ENCODE measurements at places on chromosomes 7 and 10.

GRCh38 chr7:98283887-98284222, 2.4 kb downstream of the BRI3 start:
- no peak for DNase-seq

DNA sequence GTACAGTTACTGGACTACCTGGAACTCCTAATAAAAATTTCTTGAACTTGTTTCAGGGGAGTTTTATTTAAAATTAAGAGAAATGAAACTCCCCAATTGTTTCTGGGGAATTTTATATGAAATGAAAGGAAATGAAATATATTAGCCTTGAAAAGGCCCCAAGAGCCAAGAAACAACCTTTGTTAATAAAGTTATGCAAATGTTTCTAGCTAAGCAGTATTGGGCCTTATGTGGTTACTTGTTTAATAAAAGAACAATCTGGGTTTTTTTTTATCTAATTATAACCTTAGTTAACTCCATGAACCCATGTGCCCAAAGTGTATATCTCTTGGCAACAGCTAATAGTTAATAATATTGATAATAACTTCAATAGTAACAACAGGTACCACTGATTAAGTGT, 222.8 kb downstream of the EXOC4 start:
- no peak for DNase-seq

DNA sequence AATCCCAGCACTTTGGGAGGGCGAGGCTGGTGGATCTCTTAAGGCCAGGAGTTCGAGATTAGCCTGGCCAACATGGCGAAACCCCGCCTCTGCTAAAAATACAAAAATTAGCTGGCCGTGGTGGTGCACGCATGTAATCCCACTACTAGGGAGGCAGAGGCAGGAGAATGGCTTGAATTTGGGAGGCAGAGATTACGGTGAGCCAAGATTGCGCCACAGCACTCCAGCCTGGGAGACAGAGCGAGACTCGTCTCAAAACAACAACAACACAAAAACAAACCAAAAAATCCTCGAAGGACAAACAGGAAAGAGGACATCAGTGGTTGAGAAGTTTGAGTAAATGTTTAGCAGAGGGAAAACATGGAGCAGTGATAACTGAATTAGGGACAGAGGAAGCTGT, 52.3 kb upstream of the FAM3C start:
- DNase-seq: no peak

GRCh38 chr7:142807855-142808460, 37.2 kb downstream of the PRSS2 start:
- DNase-seq: no peak

DNA sequence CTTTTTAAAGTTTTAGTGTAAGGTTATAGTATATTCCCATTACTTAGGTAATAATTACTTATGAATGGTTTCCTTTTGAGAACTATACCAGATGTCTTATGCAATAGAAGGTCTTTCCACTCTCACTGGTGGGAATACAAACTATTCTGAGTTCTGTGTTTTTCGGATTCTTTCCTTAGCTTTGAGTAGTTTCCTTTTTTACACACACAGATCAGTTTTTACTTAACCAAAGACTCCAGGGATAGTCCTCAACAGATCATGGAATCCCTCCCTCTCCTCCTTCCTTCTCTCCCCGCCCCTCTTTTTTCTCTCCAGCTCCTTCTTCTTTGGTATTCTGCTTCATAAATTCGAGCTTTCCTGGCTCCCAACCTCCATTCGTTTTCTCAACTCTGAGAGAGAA, 13.3 kb downstream of the COPG2 start:
- no peak for DNase-seq

DNA sequence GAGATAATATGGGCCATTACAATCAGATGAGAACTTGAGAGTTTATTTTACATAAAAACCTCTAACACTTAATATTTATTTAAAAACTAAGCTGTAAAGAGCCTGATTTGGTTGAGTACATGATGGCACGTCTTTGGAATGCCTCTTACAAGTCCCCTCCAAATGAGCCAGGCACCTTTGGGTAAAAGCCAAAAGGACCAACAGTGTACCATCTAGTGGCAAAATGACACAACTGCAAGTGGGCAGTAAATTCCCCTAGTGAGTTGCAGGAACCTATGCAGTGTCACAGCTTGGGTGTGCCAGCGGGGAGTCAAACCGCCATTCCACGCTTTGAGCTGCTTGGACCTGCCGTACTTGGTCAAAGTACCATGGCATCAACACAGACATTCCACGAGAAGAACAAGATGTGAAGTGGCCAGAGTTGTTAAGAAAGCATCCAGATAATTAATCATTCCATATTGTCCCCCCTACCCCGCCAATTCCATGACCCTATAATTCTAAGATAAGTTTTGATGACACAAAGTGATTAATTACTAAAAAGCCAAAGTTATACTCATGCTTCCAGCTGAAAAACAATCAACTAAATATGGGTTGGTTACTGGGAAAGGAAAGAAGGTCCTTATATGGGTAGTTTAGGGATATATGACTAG, 115.2 kb downstream of the SORBS1 start:
- no peak for DNase-seq

DNA sequence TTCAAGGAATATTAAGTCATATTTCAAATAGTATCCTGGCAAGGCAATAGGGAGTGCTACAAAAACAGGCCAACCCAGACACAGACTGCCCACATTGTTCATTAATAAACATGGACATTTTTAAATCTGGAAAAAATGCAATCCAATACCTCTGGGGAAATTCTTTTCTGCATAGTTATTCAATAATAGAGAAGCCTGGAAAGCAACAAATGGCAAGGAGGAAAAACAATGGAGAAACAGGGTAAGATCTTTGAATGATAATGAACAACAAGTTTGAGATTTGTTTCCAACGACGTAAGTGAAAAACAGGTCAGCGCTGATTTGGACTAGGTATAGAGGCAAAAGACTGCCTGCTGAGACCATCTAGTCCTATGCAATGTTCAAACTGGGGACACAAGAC, 44.7 kb upstream of the ZNF800 start:
- DNase-seq: no peak

GRCh38 chr10:57657164-57657765, 610.4 kb downstream of the IPMK start:
- no peak for DNase-seq

- no peak for DNase-seq
Measured at GRCh38 chr10:62735464-62736167, 68.9 kb upstream of the ADO start.

DNA sequence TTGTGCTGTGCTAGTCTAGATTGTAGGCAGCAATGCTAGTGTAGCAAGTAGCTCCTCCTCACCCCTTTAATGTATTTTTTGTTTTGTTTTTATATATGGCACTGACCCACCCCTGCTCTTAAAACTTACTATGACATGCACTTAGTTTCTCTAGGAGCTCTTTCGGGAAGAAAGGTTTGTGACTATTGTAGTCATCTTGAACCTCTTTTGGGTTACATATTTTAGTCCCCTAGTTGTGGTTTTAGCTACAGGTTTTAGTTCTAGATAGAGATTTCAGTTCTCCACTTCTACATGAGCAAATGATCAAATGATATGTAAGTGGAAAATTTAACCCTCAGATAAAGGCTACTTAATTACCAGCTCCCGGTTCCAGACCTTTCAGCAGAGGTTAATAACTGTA, 14.9 kb downstream of the MINPP1 start:
- DNase-seq: no peak

- no peak for DNase-seq
Measured at GRCh38 chr7:81926154-81926553, 156.3 kb upstream of the HGF start.

DNA sequence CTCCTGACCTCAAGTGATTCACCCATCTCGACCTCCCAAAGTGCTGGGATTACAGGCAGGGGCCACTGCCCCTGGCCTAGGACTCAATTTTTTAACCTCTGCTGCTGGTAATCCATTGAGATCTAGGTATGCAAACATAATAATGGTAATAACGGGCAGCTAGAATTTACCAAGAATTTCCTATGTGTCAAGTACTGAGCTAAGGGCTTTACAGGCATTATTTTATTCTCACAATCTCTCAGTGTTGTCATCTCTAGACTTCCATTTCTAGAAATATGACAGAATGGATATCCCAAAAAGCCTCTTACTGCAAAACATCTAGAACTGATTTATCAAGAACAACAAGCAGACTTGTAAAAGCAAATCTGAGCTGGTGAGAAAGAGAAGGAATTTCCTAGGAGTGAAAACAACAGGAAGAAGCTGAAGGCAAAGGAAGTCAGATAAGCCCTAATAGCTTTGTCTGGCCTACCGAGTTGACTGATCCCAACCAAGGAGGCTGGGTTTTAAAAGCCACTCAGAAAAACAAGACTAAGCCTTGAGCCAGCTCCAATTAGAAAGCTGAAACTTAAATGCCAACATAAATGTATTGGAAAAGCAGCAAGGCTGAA, 70.6 kb downstream of the CCDC71L start:
- no peak for DNase-seq

GRCh38 chr7:17690030-17690429, 250.3 kb downstream of the SNX13 start:
- DNase-seq: no peak

- no peak for DNase-seq
Measured at GRCh38 chr7:123924941-123925340, at the start of gene SPAM1. Gene SPAM1, plus strand, starts transcription at chr7:123925241. Its CDS starts 28,330 bp downstream, at chr7:123953571.

- DNase-seq: no peak
Measured at GRCh38 chr10:72597897-72598296, 28.0 kb downstream of the MICU1 start.

DNA sequence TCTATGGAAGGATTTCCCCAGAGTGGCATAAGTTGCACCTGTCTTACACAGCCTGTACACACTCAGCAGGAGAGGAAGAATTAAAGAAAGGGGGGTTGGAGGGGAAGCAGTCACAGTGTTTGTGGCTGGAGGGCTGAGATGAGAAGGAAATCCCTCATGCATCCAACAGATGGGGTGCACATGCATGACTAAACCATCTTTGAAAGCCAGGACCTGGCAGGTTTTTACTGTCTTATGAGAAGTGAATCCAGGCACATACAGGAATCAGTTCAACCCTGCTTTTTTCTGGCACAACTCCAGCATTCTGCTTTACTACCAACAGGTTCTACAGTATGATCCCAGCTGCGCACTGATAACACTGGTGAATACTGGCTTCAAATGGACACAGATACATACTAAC, 107.7 kb downstream of the CACNA2D1 start:
- no peak for DNase-seq

DNA sequence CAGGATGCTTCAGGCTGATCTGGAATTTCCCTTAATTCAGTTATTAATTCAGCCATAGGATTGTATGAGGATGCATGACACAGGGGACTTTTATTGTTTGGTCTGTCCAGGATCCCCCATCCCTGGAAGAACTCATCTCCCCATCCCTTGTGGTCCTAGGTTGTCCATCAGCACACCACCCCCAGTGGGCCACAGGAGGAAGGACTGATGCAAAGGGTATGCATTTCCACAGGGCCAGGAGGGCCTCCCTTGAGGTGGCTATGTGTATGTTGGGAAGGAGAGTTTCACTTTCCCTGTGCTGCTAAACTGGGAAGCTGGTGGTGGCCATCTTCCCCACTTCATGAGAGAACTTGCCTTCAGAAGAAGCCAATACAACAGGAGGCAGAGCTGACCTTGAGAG, 44.6 kb upstream of the GRB10 start:
- DNase-seq: no peak

- no peak for DNase-seq
Measured at GRCh38 chr10:71547876-71548846, 151.4 kb downstream of the CDH23 start.

DNA sequence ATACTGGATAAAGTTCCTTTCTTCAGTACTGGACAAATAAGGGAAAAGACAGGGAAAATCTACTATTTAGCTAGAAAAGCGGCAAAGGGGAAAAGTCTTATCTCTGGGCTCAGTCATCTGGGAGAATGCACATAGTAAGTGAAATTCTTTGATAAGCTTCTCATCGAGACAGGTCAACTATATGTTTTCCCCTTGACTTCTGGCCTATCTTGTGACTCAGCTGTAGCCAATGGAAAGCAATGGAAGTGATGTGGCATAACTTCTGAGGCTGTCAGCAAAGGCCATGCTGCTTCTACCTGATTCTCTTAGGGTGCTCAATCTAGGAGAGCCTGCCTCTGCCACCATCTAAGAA, 91.9 kb downstream of the PCGF5 start:
- DNase-seq: no peak

DNA sequence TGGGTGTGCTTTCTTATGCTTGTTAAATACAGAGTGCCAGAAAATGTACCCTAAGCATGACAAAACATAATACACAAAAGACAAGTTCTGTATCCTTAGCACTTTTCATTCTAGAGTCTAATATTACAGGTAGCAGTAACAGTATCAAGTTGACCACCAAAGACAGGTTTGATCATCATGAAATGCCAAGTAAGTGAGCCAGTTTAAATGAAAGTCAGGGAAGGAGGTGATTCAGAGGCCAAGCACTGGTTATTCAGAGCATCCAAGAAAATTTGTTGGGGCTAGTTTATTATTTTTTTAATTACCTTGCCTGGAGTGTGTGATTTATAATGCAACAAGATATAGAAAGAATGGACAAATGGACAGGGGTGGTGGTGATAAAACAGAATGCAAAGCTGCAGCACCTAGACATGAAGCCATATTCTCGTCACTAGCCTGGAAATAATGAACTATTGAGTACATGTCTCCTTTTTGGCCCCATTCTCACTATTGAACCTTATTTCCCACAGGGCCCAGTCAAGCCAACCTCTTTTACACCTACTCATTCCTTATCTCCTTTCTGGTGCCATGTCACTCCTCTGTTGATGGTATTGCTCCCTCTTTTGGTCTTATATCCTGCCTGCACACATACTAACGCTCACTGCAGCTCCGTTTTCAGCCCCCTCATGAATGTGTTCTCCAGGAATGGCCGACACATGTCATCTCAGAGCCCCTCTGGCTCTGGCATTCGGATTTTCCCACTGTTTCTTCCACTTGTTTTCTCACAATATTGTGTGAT, 78.6 kb upstream of the GLCCI1 start:
- no peak for DNase-seq

- no peak for DNase-seq
Measured at GRCh38 chr7:10939237-10939910, 34.3 kb upstream of the PHF14 start.

- DNase-seq: no peak
Measured at GRCh38 chr10:44426247-44427034, 41.5 kb upstream of the CXCL12 start.

DNA sequence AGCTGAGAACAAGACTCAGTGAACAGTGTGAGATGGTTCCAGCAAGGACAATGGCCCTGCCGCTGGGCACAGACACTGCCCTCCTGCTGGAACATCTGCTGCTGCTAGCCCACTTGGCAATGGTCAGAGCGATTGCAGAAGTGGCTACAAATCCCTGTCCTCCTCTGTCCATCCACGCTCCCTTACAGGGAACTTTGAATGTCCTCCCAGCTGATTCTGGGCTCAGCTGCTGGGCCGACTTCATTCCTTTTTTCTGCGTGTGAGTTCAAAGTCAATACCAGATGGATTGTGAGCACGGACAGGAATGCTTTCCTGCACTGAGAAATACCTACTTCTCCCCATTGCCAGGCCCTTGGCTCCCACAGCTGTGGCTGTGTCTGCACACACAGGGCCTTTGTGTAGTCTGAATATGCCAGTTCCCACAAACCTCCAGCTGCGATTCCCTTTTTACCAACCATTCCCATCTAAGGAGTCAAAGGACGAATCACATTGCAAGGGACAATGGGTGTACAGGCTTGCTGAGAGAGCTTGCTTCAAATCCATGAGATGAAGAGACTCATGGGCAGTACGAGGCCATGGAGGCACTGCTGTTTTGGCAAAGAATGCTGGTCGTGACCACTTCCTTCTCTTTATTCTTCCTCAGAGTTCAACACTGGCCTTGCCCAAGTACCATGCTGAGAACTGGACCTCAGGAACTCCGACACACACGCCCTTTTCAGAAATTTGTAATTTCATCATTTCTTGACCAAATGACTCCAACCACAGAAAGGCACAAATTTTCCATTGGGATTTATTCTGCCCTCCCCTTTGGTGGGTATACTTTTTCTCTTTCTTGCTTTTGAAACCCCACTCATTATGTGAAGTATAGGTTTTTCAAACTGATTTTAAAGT, 44.2 kb downstream of the BPGM start:
- DNase-seq: no peak

Data from stimulated activated CD4-positive, alpha-beta T cell treated with anti-CD3 and anti-CD28 coated beads, Interleukin-12 subunit alpha, Interleukin-12 subunit beta, amount 100 ng/mL, for 4 hours (primary cell).